ENCODE measurements at places on chromosomes 16 and 17.

GRCh38 chr16:72355561-72355960 is 183.6 kb upstream of the PMFBP1 start:
- DNase-seq = peak; percentile 72

GRCh38 chr17:15123593-15124263 is 141.4 kb downstream of the PMP22 start:
- DNase-seq = peak; percentile 80

DNA sequence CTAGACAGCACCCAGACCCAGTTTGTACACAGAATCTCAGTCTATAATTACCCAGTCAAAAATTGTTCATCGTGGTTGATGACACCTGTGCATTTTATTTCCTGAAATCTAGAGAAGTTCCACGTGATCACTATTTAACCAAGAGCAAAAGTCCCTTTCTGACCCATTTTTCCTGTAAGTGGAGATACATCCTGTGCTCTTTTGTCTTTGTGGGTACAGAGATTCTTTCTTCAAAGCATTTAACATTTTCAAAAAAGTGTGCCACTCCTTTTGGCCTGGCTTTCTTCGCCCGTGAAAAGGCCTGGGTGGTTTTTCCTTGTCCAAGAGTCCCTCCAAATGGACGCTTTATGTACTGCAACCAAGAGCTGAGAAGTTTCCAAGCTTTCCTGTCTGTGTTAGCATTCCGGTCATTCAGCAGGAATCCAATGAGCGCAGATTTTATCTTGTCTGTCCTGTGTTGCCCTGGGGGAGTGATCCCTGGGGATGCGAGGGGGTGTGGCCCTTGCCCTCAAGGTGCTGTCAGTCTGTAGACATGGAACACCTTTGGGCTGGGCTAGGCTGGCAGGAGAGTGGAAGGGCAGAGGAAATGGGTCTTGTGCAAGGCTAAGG is 161.1 kb upstream of the CACNG5 start:
- peak; percentile 80 for DNase-seq

- DNase-seq = peak; percentile 93
These were observed 22.2 kb upstream of the PEMT start for GRCh38 chr17:17613708-17614114.

DNA sequence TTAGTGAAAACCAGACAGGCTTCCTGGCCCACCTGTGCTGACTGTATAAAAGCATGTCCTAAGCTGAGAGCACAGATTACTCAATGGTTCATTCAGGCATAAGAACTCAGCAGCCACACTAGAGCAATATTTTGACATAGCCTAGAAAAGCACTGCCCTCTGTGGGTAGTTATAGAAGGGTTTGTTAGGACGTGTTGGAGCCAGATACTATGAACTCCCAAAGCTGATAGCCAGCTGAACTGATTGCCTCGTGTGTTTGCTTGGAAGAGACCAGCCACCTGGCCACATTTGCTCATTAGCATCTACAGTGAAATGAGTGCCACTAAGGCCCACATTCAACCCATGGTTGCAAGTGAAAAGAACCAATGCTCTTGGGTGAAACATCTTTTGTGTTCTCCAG is 30.8 kb upstream of the ABCA5 start:
- DNase-seq = no peak

Data from osteoblast (primary cell).